Ovary (tissue), 10 donors: ENCODE measurements at places on chromosomes 2 and 18. TPM values are rescaled to one million over a fixed set of nuclear protein-coding genes. Genes with fewer than 3 reads are reported as not detected.

DNA sequence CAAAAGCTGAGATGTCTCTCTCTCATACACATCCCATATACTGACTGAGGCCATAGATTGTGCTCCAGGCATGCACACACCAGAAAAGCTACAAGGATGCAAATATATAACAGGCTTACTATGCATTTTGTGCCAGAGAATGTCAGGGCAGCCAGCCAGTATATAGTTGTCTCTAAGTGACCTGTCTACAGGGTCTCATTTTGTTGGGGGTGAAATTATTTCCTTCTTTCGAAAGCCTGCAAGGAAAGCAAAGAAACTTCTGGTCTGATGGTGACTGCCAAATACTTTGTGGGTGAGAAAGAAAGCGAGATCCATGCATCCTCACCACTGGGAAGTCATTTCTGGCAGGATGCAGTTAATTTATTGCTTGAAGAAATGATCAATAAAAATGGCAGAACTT, 70.2 kb downstream of the CDCA7 start:
- DNase-seq: no peak

DNA sequence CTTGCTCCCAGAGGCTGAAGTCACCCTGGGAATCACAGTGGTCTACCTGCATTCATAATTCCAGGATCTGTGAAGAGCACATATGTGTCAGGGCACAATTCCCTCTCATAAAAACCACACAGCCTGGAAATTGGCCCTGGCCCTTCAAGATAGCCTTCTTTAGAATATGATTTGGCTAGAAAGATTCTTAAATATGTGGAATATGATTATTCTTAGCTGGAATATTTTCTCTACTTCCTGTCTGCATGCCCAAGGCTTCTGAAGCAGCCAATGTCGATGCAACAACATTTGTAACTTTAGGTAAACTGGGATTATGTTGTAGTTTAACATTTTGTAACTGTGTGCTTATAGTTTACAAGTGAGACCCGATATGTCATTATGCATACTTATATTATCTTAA, 24.2 kb downstream of the ICOS start:
- DNase-seq: no peak

DNA sequence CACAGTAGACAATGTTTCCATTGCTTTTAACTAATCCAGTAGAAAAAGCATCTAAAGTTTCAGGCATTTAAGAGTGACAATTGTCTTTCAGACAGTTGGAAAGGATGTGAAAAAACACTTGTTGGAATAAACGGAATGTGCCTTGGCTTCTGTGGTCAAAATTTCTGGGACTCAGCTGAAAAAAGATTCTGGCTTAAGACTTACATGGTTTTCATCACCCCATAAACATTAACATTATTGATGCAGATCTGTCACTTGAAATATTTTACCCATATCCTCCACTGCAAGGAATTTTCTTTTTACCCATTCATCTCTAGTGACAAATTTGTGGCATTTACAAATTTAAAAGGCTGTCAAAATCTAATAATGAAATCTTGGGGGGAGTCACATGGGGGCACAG, 166.0 kb downstream of the SRBD1 start:
- DNase-seq: no peak

DNA sequence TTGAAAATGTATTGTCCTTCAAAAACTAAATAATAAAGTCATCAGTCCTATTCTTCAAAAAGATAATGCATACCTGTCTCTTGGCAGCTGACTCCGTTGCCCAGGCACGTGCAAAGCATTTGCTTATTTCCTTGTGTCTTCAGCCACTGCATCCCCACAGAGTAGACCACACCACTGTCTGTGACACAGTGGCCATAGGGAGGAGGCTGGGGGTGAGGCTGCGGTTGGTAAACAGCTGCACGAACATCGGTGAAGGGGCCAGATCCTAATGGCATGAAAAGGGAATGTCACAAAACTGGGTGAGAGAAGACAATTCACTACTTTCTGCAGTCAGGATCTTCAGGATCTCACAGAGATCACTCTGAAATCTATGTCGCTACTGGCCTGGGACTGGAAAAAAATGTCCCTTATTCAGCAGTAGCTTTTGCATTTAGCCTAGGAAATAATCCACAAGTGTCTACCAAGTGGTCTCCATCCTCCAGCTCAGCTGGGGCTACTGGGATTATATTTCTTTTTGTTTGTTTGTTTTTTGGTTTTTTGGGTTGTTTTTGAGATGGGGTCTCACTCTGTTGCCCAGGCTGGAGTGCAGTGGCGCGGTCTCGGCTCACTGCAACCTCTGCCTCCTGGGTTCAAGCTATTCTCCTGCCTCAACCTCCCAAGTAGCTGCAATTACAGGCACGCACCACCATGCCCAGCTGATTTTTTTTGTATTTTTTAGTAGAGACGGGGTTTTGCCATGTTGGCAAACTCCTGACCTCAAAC, 10.7 kb downstream of the FN1 start:
- DNase-seq: no peak

- DNase-seq: no peak
Measured at GRCh38 chr2:160241251-160242137, 41.4 kb upstream of the ITGB6 start.

The SERPINB7 gene
- not detected for total RNA-seq

The POLR1B gene
- 19.2 TPM for total RNA-seq

The NMUR1 gene
- total RNA-seq: 0.17 TPM

The NYAP2 gene
- not detected for total RNA-seq

The CRYBA2 gene
- not detected for total RNA-seq

The DAPL1 gene
- 3.7 TPM for total RNA-seq

The HOXD13 gene
- not detected for total RNA-seq
